ENCODE measurements at places on chromosomes 2 and 18. TPM values are rescaled to one million over a fixed set of nuclear protein-coding genes. Genes with fewer than 3 reads are reported as not detected.
A peak's percentile ranks its signal among the peaks of the same experiment; 100 is the strongest.

DNA sequence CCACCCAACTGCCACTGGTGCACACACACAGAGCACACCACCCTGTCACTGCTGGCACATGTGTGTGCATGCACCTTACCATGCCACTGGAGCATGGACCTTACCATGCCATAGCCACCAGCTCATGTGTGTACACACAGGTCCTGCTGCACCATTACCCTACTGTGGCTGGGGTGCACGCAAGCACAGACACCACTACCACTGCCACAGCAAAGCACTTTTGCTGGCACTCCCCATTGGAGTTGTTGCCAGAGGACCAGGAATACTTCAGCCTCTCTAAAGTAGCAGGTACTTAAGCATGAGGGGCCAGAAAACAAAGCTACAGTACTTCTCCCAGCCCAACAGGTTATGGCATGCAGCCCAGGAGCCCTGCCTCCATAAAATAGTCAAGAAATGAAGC, 404.8 kb downstream of the MBD2 start:
- H3K27me3 ChIP-seq: no peaks in the 10 kb centered on the region
- no peaks in the 10 kb centered on the region for H3K4me1 ChIP-seq
- no peak overlapping the region for H3K4me3 ChIP-seq

- H3K27ac ChIP-seq: no peak overlapping the region
- H3K4me3 ChIP-seq: no peak overlapping the region
- H3K4me1 ChIP-seq: no peaks in the 10 kb centered on the region
- DNase-seq: no peak
These were observed 143.3 kb upstream of the BCL2L11 start for GRCh38 chr2:110977403-110977802.

Gene PRSS56
- total RNA-seq: not detected

Gene CTLA4
- 1.4 TPM for total RNA-seq

Gene NTSR2
- not detected for total RNA-seq

DNA sequence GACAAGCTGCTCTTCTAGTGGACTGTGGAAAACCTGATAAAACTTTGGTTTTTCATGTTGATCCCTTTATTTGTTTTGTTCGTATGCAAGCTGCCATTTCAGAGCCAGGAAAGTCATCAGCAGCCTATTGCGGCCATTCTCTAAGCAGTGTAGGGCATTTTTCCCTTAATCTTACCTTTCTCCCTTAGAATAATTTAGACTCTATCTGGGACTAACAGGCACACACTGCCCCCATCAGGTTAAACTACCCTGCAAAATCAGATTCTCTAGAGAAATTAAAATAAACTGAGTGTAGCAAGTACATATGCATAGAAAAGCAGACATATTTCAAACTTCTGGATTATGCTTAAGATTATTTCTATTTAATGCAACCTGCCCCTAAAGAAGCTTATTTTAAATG, 347.5 kb downstream of the METTL4 start:
- H3K27me3 ChIP-seq: no peaks in the 10 kb centered on the region
- DNase-seq: no peak
- no peak overlapping the region for H3K27ac ChIP-seq
- H3K4me1 ChIP-seq: no peaks in the 10 kb centered on the region
- no peaks in the 10 kb centered on the region for H3K36me3 ChIP-seq
- H3K4me3 ChIP-seq: no peak overlapping the region

- no peak for DNase-seq
- H3K4me1 ChIP-seq: no peaks in the 10 kb centered on the region
- H3K27ac ChIP-seq: peak overlapping the region; percentile 45
- H3K4me3 ChIP-seq: no peak overlapping the region
- no peaks in the 10 kb centered on the region for H3K27me3 ChIP-seq
- H3K36me3 ChIP-seq: no peaks in the 10 kb centered on the region
These were observed 122.3 kb downstream of the LYPD6B start for GRCh38 chr2:149160701-149161217.

GRCh38 chr2:190256087-190256486, 63.5 kb downstream of the HIBCH start:
- no peak overlapping the region for H3K4me3 ChIP-seq
- H3K36me3 ChIP-seq: peaks cover 53% of the 10 kb centered on the region
- no peak overlapping the region for H3K27ac ChIP-seq
- H3K27me3 ChIP-seq: no peaks in the 10 kb centered on the region

Gene KRTCAP3
- total RNA-seq: 45.6 TPM

- no peaks in the 10 kb centered on the region for H3K27me3 ChIP-seq
- no peaks in the 10 kb centered on the region for H3K4me1 ChIP-seq
- H3K27ac ChIP-seq: no peak overlapping the region
- no peak for DNase-seq
These were observed 49.4 kb upstream of the KLHL29 start for GRCh38 chr2:23335550-23335949.

Gene TGOLN2
- total RNA-seq: 133 TPM

- no peak overlapping the region for H3K4me3 ChIP-seq
- no peaks in the 10 kb centered on the region for H3K36me3 ChIP-seq
- no peak for DNase-seq
- no peak overlapping the region for H3K27ac ChIP-seq
- no peaks in the 10 kb centered on the region for H3K27me3 ChIP-seq
These were observed 69.2 kb downstream of the EDAR start for GRCh38 chr2:108919571-108920373.

Gene PAX3
- not detected for total RNA-seq

Gene SLC11A1
- 98.2 TPM for total RNA-seq

DNA sequence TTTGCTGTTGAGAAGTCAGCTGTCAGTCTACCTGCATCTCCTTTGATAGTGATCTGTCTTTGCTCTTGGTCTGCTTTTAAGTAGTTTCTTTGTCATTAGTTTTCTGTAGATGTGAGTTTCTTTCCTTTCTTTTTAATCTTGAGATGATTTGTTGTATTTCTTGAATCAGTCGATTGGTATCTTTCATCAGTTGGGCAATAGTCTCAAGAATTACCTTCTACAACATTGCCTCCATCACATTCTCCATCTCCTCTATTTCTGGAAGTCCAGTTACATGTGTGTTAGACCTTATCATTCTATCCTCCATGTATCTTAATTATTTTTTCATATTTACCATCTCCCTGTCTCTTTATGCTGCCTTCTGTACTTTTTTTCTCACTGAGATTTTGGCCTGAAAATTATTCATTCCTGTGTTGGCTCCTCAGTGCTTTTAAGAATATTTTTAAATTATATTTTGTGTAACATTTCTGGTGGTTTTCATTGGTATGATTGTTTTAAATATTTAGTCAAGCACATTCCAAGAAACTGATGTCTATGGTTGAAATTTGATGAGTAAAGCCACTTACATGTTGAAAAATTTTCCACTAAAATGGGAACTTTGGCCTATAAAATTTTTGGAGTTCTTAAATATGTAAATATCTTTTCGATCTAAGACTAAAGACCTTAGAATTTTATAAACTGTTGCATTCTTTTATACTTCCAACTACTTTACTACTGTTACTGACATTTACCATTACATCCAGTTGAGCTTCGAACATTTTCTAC, 239.5 kb upstream of the MGAT5 start:
- no peak overlapping the region for H3K27ac ChIP-seq
- no peaks in the 10 kb centered on the region for H3K36me3 ChIP-seq
- DNase-seq: no peak

- no peak overlapping the region for H3K27ac ChIP-seq
- no peaks in the 10 kb centered on the region for H3K4me1 ChIP-seq
- H3K27me3 ChIP-seq: peaks cover 13% of the 10 kb centered on the region
- no peak for DNase-seq
- H3K36me3 ChIP-seq: no peaks in the 10 kb centered on the region
- H3K4me3 ChIP-seq: no peak overlapping the region
These were observed 135.9 kb upstream of the TWIST2 start for GRCh38 chr2:238712011-238712410.

Gene C1QL2
- total RNA-seq: not detected

DNA sequence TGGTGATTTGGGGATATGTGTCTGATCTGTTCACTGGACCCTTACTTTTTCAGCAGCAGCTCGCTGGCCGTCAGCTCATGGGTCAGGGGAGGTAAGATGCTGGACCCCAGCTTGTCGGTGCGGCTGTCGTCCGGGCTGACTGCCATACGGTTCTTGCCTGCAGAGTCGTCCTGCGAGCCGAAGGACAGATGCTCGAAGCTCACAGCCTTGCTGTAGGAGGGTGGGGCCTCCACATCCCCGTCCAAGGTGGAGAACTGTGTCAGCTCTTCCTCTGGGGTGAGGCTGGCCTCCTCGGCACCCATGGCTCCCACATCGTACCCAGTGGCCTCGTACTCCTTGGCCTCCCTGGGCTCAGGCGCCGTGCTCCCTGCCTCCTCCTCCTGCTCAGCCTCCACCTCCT, 179.5 kb downstream of the NAPG start:
- H3K27me3 ChIP-seq: no peaks in the 10 kb centered on the region
- no peaks in the 10 kb centered on the region for H3K4me1 ChIP-seq
- H3K27ac ChIP-seq: no peak overlapping the region

- no peaks in the 10 kb centered on the region for H3K36me3 ChIP-seq
- DNase-seq: no peak
- no peak overlapping the region for H3K4me3 ChIP-seq
These were observed 41.3 kb upstream of the PPP1R1C start for GRCh38 chr2:181944164-181944913.

DNA sequence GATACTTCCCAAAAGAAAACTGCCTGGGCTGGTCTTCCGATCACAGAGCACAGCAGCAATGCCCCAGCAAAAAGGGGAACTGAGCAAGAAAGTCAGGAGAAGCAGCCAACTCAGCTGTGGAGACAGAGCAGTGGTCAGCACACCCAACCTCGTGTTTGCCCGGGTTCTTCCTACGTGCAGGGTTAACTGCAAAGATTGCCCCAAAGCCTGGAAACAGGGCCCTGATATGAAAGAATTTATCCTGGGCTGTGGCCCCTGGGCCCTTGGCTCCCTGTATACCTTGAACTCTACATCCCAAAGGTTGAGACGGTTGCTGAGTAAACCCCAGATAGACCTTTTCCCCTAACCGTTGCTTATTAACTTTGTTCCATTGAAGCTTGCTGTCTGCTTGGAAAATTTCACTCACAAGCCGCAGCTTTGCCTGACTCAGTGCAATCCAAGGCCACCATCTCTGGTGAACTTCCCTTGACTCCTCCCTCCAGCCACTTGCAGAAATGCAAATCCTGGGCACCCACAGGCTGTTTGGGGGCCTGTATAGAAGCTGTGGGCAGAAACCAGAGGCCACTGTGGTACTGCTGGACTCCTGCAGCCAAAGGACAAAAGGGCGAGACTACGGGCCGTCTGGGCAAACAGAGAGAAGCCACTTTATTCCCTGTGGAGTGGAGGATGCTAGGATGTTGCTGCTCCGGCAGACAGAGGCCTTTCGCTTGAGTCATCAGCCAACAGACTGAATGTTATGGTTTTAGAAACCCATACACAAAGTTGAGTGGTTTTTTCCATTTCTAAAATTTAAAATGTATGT, 18.2 kb downstream of the NRP2 start:
- DNase-seq: no peak
- no peak overlapping the region for H3K4me3 ChIP-seq
- H3K27me3 ChIP-seq: no peaks in the 10 kb centered on the region
- H3K36me3 ChIP-seq: no peaks in the 10 kb centered on the region
- peaks cover 78% of the 10 kb centered on the region for H3K4me1 ChIP-seq

DNA sequence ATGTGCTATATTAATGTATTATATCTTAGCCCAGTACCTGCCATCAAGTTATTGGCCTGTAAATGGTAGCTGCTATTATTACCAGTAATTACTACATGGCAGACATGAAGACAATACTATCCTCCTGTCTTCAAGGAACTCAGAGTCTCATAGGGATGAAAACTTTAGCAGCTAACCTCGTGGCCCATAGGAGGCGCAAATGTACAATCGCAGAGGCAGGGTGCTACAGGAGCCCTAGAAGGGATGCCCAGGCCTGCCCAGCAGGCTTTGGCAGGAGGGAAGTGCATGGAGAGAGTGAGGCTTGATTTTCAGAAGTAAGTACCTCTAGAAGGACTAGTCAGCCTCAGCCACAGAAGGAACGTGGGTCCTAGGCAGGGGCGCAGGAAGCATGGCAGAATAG, 44.7 kb upstream of the KIDINS220 start:
- H3K4me1 ChIP-seq: no peaks in the 10 kb centered on the region
- no peaks in the 10 kb centered on the region for H3K36me3 ChIP-seq
- no peak overlapping the region for H3K27ac ChIP-seq
- no peak overlapping the region for H3K4me3 ChIP-seq
- no peaks in the 10 kb centered on the region for H3K27me3 ChIP-seq

GRCh38 chr2:238369591-238370040, 49.3 kb downstream of the TRAF3IP1 start:
- peaks cover 8% of the 10 kb centered on the region for H3K4me1 ChIP-seq
- no peak for DNase-seq

DNA sequence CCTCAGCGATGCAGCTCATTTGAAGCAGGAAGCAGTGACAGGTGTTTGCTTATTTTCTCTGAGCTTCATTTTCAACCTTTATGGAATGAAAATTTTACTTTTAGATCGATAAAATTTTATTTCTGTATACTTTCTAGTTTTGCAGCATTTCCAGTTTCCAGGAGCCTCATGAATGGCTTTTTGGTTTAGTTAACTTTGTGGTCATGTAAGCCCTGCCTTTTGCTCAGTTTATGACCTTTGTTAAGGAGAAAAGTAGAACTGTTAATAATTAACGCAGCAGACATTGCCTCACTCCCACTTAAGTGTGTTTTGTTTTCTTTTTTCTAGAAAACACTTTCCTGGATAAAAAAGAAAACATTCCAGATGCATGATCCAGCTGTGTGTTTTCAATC, 4.4 kb upstream of the FARP2 start:
- no peaks in the 10 kb centered on the region for H3K27me3 ChIP-seq
- no peak for DNase-seq
- H3K36me3 ChIP-seq: peaks cover 6% of the 10 kb centered on the region
- H3K4me3 ChIP-seq: no peak overlapping the region

Gene SH3BP4
- total RNA-seq: 29.2 TPM

GRCh38 chr2:30511122-30512083, 64.4 kb downstream of the LCLAT1 start:
- H3K36me3 ChIP-seq: no peaks in the 10 kb centered on the region
- peaks cover 7% of the 10 kb centered on the region for H3K4me1 ChIP-seq
- DNase-seq: no peak

GRCh38 chr2:150127995-150128394, 359.5 kb downstream of the RND3 start:
- H3K4me3 ChIP-seq: no peak overlapping the region
- H3K27me3 ChIP-seq: no peaks in the 10 kb centered on the region
- no peaks in the 10 kb centered on the region for H3K4me1 ChIP-seq
- DNase-seq: no peak

Gene ACTG2
- total RNA-seq: 70.2 TPM

- H3K36me3 ChIP-seq: no peaks in the 10 kb centered on the region
- no peak for DNase-seq
- no peaks in the 10 kb centered on the region for H3K4me1 ChIP-seq
These were observed 144.1 kb downstream of the UBE2E3 start for GRCh38 chr2:181124497-181124896.

DNA sequence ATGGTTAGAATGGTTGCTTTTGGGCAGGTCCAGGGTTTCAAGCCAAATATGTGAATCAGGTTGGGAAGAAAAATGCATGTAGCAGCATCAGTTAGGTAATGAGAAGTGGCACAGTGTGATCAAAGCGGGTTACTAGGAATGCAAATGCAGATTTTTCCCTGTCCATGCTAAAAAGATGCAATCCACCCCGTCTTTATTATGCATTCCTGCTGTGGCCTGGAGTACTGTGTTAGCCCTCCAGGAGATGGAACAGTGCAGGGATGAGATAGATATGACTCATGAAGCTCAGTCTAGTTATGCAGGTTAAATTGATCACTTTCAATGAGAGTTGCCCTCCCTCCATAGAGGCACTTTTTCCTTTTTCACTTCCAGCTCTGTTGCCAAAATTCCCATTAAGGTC, 283.8 kb downstream of the CTNNA2 start:
- no peak overlapping the region for H3K27ac ChIP-seq
- no peaks in the 10 kb centered on the region for H3K36me3 ChIP-seq
- H3K4me1 ChIP-seq: no peaks in the 10 kb centered on the region
- H3K27me3 ChIP-seq: no peaks in the 10 kb centered on the region

Gene THSD7B
- 0.13 TPM for total RNA-seq

Gene PTPRN
- total RNA-seq: not detected

Gene EML6
- 0.73 TPM for total RNA-seq

All from left lung (tissue), 14 donors.